Amygdala (tissue), 56 donors: ENCODE measurements at places on chromosomes 12 and 14.

GRCh38 chr12:12839873-12840579, 26.9 kb downstream of the DDX47 start:
- no peak for DNase-seq

DNA sequence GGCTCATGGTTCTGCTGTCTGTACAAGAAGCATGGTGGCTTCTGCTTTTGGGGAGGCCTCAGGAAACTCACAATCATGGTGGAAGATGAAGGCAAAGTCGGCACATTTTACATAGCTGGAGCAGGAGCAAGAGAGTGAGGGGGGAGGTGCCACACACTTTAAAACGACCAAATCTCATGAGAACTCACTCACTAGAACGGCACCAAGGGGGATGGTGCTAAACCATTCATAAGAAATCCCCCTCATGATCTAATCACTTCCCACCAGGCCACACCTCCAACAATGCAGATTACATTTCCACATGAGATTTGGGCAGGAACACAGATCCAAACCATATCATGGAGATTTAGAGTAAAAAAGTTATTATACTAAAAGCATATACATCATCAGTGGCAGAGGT, 13.6 kb upstream of the LEMD3 start:
- DNase-seq = no peak

GRCh38 chr12:57621497-57622292, 10.5 kb downstream of the ARHGEF25 start:
- DNase-seq = no peak

DNA sequence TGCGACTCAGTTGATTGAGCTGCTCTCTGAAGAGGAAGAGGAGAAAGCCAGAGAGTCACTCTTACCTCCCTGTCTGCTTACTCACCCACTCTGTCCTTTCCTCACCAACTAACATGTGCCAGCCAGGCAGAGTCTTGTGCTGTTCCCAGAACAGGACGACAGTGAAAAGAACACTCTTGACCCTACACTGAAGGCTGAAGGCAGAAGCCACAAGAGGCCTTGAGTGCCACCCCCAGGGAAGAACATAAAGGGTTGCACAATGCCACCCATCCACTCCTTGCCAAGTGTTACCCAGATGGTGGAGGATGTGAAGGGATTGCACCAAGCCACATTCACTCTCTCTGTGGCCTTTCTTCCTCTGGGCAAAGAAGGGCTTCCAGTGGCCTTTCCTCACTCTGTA, 12.8 kb downstream of the ABHD4 start:
- no peak for DNase-seq

DNA sequence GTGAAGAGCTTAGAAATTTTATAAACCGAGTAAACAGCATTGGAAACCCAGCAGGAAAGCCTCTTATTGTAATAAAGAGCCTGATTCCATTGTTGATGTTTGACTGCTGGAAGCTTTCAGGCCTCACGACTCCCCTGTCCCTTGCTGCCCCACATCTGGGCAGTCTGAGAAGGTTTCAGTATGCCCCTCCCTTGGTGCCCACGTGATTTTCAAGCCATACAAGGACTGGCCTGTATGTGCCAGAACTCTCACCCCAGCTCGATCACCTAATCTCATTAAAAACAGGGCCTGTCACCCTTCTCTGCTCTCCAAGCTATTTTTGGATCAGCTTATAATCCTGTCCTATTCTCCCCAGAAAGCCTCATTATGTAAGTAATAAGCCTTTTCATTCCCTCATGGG, 7.5 kb upstream of the PYROXD1 start:
- no peak for DNase-seq

DNA sequence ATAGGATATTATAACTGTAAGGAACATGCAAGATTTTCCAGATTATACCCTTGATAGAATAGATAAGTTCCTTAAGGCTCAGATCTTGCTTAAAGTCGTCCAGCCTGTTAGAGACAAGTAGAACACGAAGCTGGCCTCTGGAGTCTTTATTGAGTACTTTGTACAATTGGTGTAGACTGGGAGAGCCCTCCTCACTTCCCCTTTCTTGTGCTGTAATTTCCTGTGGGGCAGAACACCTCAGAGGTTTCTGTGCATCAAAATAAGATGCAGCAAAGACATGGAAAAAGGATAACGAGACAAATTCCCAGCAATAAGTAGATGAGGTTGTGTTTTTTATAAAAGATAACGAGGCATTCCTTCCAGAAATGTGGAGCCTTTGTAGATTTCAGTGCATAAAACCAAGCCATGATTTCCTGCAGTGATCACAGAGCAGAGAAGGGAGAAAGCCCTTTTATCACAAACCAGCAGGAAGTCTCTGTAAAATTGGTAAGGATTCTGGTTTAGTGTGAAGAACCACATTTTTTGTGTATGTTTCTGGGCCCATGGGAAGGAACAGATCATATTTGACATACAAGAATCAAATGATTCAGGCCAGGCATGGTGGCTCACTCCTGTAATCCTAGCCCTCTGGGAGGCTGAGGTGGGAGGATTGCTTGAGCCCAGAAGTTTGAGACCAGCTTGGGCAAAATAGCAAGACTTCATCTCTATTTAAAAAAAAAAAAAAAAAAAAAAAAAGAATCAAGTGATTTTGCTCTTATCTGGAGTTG, 18.0 kb downstream of the GPRC5A start:
- DNase-seq = no peak

DNA sequence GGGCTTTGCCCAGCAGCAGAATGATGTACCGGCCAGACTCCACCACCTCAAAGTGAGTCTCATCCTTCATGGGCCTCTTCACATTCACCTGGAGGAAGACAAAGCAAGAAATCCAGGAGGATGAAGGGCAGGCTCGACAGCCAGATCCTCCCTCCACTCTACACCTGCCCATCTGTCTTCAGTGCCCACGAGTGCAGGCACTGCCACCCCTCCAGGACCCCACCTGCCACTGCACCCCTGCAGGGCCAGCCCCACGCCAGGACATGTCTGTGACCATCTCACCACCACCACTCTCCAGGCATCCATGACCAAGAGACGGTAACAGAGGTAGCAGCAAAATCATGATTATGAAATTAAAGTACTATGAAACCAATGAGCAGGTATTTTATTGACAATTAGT, 84.3 kb upstream of the ANO2 start:
- no peak for DNase-seq

DNA sequence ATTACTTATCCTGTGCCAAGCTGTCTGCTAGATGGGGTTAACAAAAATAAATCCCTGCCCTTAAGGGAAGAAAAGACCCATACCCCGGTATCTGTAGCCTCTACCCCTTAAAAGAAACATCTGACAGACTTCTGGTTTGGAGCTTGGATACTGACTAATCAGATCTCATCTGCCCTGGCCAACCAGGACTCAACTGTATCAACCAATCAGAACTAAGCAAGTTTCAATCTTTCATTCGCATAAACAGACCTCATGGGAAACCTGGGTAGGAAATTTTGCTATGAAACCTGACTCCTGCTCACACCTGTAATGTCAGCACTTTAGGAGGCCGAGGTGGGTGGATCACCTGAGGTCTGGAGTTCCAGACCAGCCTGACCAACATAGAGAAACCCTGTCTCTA, 26.4 kb upstream of the PRMT8 start:
- no peak for DNase-seq

- DNase-seq = no peak
Measured at GRCh38 chr12:106747973-106748436, 26.5 kb upstream of the RIC8B start.

GRCh38 chr14:59394268-59394667, 70.9 kb downstream of the GPR135 start:
- no peak for DNase-seq

GRCh38 chr14:20971705-20972021, 16.4 kb downstream of the RNASE2 start:
- DNase-seq = no peak

- DNase-seq = no peak
Measured at GRCh38 chr12:52313926-52314325, 7.3 kb downstream of the KRT83 start.

DNA sequence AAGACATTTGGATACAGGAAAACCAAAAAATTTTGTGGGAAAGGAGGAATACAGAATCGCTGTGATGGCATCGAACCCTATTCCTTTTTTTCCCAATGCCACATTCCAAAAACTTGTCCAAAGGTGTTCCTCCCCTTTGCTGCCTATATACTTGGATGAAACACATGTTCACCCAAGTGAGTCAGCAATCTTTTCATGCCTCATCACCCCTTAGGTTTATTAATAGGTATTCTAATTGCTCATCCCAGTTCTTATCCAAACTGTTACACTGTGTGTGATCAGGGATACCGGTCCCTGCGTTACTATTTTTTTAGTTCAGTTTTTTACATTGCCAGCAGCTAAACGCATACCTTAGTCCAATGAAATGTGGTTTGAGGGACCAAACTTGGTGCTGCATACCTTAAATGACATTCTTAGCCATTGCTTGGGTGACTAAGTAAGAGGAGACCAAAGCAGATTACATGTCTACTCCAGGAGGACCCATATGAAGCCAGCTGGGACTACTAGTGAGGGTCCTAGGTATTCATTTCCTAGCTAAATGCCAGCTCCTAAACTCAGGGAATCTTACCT, 20.6 kb upstream of the ST8SIA1 start:
- no peak for DNase-seq

GRCh38 chr12:68796399-68796798, 11.6 kb upstream of the MDM2 start:
- DNase-seq = no peak
